ENCODE measurements at places on chromosomes 3 and 15. TPM values are rescaled to one million over a fixed set of nuclear protein-coding genes. Genes with fewer than 3 reads are reported as not detected.

The CEP97 gene
- 34.9 TPM for total RNA-seq

The GHSR gene
- total RNA-seq: not detected

The ATP8B4 gene
- total RNA-seq: 10.5 TPM

The GOLGA8S gene
- total RNA-seq: 0.21 TPM

The CADPS gene
- 13.3 TPM for total RNA-seq

The PATL2 gene
- total RNA-seq: 0.51 TPM

The ARGFX gene
- total RNA-seq: not detected

The BCL2A1 gene
- total RNA-seq: 8.1 TPM

DNA sequence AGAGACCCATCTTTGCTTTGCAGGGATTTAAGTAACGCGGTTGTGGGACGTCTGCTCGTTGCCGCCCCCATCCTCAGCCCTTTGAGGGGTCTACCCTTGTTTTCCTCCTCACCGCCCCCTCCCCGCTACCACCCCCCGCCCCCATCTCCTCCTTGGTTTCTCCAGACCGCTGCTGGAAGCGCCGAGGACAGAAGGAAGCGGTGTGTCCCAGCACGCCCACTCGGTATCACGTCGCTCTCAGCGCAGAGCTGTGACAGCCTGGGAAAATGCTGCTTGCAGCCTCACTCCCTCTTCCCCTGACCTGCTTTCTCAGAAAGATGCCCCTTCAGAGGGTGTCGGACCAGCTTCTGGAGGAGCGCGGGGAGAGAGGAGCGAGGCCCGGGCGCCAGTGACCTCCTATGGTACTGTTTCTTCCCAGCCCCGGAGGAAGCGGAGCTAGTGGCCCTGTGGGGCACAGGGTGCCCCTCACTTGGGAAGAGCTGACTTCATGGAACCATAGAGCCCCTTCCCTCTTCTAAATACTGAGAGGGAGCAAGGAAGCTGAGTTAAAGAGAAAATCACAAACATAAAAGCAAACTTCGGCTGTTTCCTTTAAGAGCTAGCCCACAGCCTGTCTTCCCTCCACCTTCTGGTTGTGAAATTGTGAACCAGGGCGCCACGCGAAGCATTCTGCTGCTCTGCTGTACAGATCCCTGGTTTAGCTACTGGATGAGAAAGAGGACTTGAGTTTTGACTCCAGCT is 698 bp downstream of the IL1RAP start:
- peak; percentile 61 for DNase-seq

- DNase-seq: peak; percentile 83
Measured at GRCh38 chr3:53709860-53710674, 136.2 kb downstream of the CHDH start.

- DNase-seq: no peak
Measured at GRCh38 chr3:55185380-55185779, 257.5 kb upstream of the LRTM1 start.

- DNase-seq: no peak
Measured at GRCh38 chr3:43644443-43644842, 22.6 kb upstream of the ANO10 start.

DNA sequence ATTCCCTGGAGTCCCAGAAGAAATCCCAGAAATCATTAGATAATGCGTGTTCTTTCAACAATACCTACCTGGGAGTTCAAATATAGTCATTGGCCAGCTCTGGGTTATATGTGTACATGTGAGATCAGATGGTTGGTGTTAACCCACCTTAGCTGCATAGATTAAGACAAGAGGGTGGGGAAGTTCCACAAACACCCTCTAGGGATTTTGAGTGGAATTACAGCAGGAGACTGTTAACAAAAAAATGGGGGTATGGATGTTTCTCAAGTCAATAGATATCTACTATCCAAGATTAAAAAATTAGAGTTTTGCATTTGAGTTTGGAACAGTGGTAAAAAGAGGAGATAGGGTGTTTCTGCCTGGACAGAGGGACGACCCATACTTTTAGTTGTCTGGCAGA is 282.5 kb upstream of the CNTN3 start:
- DNase-seq: no peak

- DNase-seq: no peak
Measured at GRCh38 chr3:183018421-183019192, 38.3 kb upstream of the DCUN1D1 start.

DNA sequence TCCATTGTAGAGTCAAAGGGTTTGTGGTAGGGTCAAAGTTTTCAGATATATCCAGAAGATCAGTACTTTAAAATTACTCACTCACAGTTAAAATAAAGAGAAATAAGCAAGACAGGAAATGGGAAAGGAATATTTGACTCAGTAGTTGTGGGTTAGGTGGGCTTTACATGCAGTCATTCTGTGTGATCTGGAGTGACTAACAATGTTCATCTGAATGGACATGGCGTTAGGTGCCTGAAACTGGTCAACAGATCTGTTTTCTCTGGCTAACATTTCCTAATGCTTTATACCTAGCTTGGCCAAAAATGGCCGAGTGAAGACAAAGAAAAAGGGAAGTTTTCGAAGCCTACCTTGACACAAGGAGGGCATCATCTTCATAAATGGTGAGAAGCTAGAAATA is 133.4 kb upstream of the SATB1 start:
- DNase-seq: no peak

GRCh38 chr3:133958071-133958805 is 62.6 kb upstream of the RAB6B start:
- DNase-seq: peak; percentile 56

DNA sequence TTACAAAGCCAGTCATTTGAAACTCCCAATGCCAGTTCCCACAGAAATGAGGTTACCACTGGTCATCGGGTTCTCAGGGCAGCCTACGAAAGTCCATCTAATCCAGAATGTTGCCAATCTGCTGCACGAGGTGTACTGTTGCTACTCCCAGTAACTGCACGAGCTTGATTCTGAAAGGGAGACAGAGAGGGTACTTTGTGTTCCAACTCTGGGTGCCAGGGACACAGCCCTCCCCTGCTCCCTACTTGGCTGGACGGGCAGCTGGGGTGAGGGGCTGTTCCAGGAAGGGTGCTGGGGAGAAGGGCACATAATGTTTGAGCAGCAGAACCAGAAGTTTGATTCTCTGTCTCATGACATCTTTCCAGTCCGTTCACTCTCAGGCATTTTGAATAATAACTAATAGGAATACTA is 27.1 kb upstream of the OSBPL11 start:
- DNase-seq: no peak
